Cerebellar nuclear complex (tissue), 1 donor: ENCODE measurements at places on chromosomes 12 and 14.

- DNase-seq, result no peak
These were observed 65.1 kb upstream of the GPHB5 start for GRCh38 chr14:63383776-63384367.

GRCh38 chr12:122355706-122356105 is 66.8 kb downstream of the CLIP1 start:
- DNase-seq, result no peak

DNA sequence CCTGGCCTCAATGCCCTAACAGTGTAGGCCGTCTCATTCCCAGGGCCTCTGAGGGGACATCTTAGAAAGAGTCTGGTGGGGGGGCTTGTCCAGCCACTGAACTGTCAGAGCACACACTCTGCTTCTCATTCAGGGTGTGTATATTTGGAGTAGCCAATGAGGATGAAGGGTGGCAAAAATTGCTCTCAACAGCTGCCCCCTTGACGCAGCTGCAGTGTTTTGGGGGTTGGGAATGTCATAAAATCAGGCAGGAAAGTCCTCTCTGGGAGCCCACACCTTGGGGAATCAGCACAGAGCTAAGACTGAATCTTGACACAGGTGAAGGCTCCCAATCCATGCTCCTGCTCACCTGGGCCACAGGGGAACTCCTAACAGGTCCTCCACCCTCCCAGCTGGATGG is 1.5 kb downstream of the RASAL1 start:
- DNase-seq, result no peak

- no peak for DNase-seq
These were observed 16.7 kb downstream of the TBC1D30 start for GRCh38 chr12:64840949-64841717.

DNA sequence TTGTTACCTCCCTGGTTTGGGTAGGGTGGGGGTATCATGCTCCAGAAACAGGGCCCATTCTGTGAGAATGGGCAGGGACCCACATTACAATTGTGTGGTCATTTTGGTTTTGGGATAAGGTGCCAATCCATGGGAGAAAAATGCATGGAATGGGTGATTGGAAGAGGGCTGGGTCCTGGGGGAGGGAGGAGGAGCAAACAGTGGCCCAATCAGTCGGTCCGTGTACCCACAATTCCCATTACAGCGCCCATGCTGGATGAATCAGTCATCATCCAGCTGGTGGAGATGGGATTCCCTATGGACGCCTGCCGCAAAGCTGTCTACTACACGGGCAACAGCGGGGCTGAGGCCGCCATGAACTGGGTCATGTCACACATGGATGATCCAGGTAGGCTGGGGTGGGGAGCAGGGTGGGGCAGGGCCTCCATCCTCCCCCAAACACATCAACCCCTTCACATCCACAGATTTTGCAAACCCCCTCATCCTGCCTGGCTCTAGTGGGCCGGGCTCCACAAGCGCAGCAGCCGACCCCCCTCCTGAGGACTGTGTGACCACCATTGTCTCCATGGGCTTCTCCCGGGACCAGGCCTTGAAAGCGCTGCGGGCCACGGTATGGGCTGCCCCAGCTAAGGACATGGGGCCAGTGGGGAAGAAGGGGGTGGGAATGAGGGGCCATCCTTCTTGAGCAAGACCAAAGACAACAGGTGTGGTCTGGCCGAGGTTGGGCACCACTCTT is 3.6 kb upstream of the TPI1 start:
- DNase-seq, result no peak

DNA sequence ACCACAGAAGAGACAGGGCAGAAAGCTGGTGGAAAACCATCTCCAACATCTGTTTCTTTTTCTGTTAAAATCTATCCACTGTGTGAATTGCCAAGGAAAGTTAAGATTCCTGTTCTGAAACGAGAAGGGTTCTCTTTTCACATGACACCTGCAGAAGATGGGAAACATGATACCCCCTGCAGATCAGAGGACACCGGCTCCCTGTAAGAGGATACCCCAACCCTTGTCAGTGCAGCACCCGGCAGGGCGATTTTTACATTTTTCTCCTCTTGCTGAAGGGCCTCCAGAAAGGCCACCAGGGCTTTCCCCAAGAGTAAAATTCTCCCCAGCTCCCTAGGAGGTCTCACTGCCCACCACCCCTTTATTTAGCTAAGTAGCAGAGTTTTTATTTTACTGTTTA is 48.2 kb downstream of the DPF3 start:
- no peak for DNase-seq

- no peak for DNase-seq
These were observed 151.4 kb upstream of the AVPR1A start for GRCh38 chr12:63302269-63302940.

GRCh38 chr12:25694072-25694471 is 141.0 kb upstream of the LMNTD1 start:
- DNase-seq, result no peak

- DNase-seq, result no peak
These were observed 12.2 kb downstream of the DEGS2 start for GRCh38 chr14:100147181-100147631.

- no peak for DNase-seq
These were observed 11.4 kb upstream of the BCAT1 start for GRCh38 chr12:24960222-24960855.

DNA sequence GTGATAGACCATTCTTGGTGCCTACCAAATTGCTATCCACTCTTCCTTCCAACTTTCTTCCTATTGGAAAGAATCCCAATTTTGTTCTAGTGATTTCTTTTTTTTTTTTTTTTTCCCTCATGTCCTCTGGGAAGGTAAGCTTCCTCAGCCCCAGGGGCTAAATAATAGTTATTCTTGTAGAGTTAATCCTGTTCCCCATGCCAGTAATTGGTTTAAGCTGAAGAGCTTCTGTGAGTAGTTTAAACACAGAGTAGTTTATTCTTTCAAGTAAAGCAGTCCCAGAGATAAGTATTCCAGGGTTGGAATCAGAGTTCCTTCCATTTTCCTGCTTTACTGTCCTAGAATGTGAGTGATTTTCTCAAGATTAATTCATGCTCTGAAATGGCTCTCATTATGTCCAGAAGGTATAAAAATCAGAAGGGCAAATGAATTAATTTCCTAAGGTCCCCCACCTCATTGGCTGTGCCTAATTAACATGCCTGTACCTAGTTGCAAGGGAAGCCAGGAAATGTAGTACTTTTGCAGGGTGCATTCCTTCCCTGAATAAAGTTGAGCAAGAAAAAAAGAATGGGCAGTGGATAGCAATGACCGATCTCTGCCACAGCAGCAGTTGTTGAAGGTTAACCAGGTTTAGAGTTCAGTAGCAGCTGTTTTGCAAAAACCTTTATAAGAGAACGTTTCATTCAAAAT is 97.8 kb downstream of the PLEKHA5 start:
- no peak for DNase-seq

- DNase-seq, result no peak
These were observed 21.3 kb upstream of the STRN3 start for GRCh38 chr14:31047503-31047902.

GRCh38 chr12:114265036-114265435 is 140.9 kb downstream of the TBX5 start:
- DNase-seq, result no peak

GRCh38 chr14:59377491-59377890 is 87.7 kb downstream of the GPR135 start:
- no peak for DNase-seq

DNA sequence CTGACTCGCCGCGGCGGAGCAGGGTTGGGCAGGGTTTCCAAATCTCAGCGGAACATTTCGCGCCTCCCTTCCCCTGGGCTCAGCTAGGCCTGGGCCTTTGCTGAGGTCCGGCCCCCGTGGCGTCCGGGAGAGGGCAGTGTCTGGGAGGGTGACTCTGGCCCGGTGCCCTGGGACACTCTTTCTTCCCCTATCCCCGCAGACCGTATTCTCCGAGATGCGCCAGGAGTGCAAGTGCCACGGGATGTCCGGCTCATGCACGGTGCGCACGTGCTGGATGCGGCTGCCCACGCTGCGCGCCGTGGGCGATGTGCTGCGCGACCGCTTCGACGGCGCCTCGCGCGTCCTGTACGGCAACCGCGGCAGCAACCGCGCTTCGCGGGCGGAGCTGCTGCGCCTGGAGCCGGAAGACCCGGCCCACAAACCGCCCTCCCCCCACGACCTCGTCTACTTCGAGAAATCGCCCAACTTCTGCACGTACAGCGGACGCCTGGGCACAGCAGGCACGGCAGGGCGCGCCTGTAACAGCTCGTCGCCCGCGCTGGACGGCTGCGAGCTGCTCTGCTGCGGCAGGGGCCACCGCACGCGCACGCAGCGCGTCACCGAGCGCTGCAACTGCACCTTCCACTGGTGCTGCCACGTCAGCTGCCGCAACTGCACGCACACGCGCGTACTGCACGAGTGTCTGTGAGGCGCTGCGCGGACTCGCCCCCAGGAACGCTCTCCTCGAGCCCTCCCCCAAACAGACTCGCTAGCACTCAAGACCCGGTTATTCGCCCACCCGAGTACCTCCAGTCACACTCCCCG is 3.0 kb downstream of the WNT1 start:
- no peak for DNase-seq

DNA sequence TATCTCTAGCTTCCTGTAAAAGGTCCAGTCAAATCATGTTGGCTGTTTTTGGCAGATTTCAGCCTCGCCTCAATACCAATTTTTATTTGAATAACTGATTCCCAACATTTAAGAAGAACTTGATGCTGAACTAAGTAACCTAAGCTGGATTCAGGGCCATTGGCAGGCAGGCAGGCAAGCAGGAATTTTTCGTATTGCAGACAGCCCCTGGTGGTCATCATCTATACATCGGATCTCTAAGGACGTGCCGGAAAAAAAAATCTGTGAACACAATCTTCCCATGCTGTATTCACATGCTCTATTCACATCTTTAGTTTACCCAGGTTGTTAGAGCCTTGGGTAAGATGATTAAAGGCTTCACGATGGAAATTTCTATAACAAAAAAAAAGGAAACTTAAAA is 7.0 kb downstream of the VCPKMT start:
- no peak for DNase-seq
